Hematopoietic multipotent progenitor cell treated with erythropoietin and hydrocortisone succinate and interleukin-3 and kit ligand, for 4 days (in vitro differentiated cells): ENCODE measurements at places on chromosomes 12 and 14.
A peak's percentile ranks its signal among the peaks of the same experiment; 100 is the strongest.

GRCh38 chr12:115223991-115224390 lies 540.0 kb upstream of the TBX3 start:
- no peak for DNase-seq

- DNase-seq = no peak
Measured at GRCh38 chr12:124387528-124387911, 92.6 kb downstream of the RFLNA start.

DNA sequence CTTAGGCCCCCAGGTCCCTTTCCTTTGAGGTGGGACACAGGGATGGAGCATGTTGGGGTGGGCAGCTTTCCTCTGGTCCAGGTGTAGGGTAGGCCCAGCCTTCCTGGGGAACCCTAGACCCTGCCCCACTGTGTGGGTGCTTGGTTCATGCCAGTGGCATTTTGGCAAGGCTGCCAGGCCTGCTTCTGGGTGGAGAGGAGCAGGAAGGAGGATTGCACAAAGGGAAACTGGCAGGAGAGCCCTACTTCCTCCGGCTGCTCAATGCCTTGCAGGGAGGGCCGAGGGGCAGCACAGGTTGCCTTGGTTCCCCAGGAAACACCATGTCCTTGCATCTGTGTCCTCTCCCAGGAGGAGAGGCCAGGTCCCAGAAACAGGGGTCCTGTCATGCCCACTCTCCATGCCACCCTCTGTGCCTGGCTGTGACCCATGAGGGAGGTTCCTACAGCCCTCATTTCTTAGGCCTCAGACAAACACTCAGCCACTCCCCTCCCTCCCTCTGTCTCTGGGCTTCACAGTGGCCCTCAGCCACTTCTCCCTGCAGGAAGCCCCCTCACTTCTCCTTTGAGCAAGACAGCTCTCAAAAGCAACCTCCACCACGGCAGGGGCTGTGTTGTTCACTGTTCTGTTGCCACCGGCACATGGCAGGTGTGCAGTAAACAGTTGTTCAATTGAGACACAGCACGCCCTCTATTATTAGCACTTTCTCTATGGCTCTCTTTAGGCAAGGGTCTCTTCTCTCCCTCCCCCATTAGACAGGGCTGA lies 6.8 kb upstream of the KRT80 start:
- peak; percentile 65 for DNase-seq

- peak; percentile 41 for DNase-seq
Measured at GRCh38 chr14:104742586-104743455, 10.1 kb upstream of the SIVA1 start.

- peak; percentile 12 for DNase-seq
Measured at GRCh38 chr12:113955109-113955970, 10.8 kb downstream of the RBM19 start.

- DNase-seq = no peak
Measured at GRCh38 chr12:113057565-113058485, 1.3 kb downstream of the DTX1 start.

GRCh38 chr12:104802208-104802607 lies 155.9 kb downstream of the SLC41A2 start:
- peak; percentile 58 for DNase-seq

- peak; percentile 76 for DNase-seq
Measured at GRCh38 chr14:91367173-91368171, 50.1 kb downstream of the CCDC88C start.

DNA sequence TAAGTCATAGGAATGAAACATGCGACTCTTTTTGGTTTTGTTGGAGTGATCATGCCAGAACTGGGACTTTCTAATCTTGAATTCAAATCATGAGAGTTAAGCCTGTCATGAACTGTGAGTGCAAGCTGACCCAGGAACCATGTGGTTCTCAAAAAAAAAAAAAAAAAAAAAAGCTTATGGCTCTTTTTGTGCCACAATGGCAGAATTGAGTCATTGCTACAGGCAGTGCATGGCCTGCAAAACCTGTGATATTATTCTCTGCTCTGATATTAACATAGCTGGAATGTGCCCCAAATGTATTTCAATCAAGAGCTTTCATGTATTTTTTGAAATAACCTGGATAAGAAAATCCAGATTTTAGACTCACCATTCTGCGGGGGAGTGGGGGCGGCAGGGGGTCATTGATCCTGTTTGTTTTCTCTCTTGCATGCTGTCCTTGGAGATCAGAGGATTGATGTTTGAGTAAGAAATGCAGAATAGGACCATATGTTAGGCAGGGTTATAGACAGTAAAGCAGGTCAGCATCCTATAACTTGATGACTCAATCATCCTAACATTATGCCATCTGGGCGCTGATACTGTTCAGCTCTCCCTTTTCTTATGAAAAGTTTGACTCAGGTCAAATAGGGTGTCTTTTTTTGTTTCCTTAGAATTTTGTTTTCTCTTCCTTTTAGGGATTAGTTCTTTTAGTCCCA lies 797.4 kb downstream of the DIO2 start:
- no peak for DNase-seq
